ENCODE measurements at places on chromosomes 12 and 14.

DNA sequence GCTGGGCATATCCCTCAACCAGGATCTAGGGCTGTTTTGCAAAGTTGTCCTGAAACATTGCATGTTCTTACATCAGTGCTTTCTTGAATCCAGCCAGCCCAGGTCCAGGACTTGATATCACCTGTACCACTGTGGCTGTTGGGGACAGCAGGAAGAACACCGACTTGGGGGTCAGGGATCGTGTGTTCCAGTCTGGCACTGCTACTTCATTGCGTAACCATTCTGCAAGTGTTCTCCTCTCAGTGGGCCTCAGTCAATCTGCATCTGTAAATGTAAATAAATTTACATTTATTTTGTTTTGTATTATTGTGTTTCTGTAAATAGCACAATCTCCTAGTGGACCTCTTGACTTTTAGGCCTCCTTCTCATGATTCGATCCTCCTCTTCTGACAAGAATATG is 167.3 kb downstream of the SUDS3 start:
- no peak for DNase-seq

DNA sequence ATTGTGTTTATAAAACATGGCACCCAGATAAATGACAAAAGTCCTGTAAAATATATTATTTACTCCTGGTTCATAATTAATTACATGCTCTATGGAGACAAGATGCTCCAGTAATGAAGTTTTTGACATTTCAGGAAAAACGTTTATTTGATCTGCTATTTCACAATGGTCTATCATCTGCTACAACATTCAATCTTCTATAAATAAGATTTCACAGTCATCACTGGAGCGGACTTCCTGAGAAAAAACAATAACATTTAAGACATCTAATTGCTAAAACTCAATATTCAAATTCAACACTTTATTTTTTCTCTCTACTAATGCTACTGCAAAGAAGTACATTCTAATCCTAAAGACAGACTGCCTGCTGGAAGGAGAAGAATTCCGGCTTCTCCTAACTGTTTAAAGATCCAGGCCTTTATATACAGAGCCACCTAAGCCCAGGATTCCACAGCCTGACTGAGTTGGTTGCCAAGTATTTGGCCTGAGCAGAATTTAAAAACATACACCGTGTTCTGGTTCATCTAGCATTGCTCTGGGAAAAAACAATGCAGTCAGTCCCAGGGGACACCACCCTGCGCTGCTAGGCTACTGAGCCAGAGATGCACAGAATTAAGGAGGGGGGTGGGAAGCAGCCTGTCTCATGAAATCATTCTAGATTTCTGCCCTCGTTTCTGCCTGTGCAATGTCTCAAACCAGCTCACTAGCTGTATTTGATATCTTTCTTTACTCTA is 58.0 kb downstream of the TMTC1 start:
- DNase-seq = no peak

GRCh38 chr14:31827325-31827724 is 249.8 kb upstream of the ARHGAP5 start:
- no peak for DNase-seq

DNA sequence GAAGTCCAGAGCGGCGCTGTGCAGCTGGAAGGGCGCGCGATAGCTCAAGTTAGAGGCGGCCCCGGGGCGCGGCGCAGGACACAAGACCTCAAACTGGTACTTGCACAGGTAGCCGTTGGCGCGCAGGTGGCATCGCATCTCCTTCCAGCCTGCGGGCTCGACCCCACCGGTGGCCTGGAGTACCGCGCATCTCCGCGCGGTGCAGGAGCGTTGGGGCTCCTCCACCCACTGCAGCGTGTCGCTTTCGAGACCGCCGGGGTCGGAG is 553 bp downstream of the CLEC14A start:
- DNase-seq = no peak

DNA sequence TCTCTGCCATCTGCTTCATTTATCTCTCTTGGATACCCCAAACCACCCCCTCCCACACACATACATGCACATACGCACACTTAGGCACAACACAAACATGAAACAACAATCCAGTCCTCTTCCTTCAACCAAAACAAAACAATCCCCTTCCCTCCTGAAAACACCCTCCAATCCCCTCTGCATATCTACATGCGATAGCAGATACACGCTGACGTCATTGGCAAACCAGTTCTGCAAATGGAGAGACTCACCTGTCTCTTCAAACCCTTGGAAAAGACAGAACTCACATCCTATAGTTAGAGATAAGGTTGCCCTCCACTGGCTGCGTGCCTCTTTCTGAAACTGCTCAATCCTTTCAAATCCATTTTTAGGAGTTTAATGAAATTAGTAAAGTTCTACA is 37.2 kb upstream of the RMST start:
- DNase-seq = no peak

GRCh38 chr12:95977764-95978305 is 18.3 kb downstream of the HAL start:
- no peak for DNase-seq

- no peak for DNase-seq
Measured at GRCh38 chr12:89334548-89335169, 17.6 kb downstream of the DUSP6 start.

GRCh38 chr12:120228041-120228290 is 27.1 kb upstream of the RPLP0 start:
- DNase-seq = no peak

- DNase-seq = peak; percentile 98
Measured at GRCh38 chr14:95265106-95266094, 54.3 kb downstream of the CLMN start.

GRCh38 chr12:68943848-68944247 is 10.9 kb upstream of the CPM start:
- DNase-seq = no peak

- peak; percentile 40 for DNase-seq
Measured at GRCh38 chr14:34496679-34497513, 34.9 kb upstream of the SPTSSA start.

DNA sequence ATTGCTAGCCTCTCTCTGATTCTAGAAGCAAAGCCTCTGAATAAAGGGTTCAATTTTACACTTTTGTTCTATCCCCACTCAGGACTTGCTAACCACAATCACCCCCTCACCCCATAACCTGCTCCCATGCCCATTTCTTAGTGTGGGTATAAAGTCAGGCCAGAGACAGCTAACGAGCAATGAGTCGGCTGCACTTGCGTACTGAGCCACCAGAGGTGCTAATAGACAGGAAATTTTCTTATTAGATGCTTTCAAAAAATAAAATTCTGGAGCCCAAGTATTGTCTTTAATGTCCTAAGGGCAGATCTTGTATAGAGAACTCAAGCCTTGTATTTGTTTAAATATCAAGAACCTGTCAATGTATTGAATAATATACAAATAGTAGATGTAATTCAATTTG is 256.9 kb downstream of the SYT1 start:
- peak; percentile 19 for DNase-seq

DNA sequence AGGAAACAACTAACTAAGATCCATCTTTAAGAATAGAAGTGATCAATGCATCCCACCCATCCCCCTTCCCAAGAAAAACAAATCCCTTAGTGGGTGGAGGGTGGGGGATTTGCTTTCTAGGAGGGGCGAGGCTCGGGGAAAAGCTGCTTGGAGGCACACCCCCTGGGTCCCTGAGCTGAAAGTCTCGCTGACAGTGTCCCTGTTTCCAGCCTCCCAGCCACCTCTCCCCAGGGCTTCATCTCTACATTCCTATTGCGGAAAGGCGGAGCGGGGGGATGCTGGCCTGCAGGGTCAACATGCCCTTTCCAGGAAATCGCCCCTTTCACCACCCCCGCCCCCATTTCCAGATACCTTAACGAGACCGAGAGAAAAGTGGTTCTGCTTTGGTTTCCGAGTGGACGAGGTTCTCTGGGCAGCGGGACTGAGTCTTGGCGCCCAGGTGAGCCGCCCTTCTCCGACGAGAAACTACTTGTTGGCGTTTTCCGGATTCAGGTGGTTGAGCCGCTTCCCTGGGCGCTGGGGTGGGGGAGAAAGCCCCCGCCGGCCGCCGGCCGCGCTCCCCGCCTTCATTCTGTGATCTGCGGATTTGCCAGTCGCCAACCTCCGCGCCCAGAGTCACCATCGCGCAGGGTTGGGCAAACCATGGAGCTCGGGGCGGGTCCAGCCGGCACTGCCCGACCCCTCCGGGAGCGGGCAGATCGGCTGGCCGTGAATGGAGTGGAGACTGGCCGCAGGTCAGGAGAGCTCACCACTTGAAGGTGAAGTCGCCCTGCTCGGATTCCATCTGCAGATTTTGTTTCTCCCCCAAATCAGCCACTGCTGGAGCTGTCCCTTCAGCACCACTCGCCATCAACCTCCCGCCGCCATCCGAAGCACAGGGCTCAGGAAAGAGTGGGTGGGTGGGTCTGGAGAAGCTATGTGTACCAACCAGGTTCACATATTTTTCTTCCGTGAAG is 505 bp downstream of the KCNC2 start:
- no peak for DNase-seq

GRCh38 chr12:108647585-108648287 is 14.0 kb upstream of the SELPLG start:
- no peak for DNase-seq

GRCh38 chr14:35366056-35366451 is 38.5 kb downstream of the NFKBIA start:
- DNase-seq = peak; percentile 99

All from CD14-positive monocyte (primary cell).